ENCODE measurements at places on chromosomes 7 and 10. TPM values are rescaled to one million over a fixed set of nuclear protein-coding genes. Genes with fewer than 3 reads are reported as not detected.

- DNase-seq, result no peak
Measured at GRCh38 chr10:7192831-7193361, 217.9 kb downstream of the SFMBT2 start.

- peak; percentile 35 for DNase-seq
Measured at GRCh38 chr10:85548034-85548433, 818.6 kb downstream of the GRID1 start.

- no peak for DNase-seq
Measured at GRCh38 chr7:132030883-132031282, 474.5 kb upstream of the PODXL start.

DNA sequence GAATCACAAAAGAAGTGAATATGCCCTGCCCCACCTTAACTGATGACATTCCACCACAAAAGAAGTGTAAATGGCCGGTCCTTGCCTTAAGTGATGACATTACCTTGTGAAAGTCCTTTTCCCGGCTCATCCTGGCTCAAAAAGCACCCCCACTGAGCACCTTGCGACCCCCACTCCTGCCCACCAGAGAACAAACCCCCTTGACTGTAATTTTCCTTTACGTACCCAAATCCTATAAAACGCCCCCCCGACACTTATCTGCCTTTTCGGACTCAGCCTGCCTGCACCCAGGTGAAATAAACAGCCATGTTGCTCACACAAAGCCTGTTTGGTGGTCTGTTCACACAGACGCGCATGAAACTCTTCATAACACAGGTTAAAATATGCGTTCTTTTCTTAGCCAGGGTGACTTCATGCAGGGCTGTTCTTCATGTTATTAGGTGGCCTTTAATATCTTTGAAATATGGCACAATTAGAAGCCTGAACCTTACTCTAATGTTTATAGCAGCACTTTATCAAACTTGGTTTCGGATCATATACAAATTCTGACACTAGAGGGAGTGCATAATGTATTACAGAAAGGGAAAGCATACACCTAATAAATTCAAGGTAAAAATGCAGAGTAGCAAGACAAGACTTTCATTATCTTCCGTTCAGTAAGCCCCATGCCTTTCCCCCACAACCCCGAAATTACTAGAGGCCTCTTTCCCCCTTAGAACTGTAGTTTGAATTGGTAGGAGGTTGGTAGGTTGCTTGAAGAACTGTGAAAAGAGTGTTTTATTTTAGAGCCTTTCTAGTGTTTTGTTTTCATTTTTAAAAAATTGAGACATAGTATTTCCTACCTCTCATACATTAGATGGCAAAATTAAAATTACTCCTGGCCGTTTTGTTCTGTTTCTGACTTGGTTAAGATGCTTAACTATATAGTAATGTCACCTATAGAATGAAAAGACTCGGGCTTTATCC is 117.9 kb downstream of the NPY start:
- peak; percentile 14 for DNase-seq

- no peak for DNase-seq
Measured at GRCh38 chr7:155979566-155979965, 167.3 kb upstream of the SHH start.

DNA sequence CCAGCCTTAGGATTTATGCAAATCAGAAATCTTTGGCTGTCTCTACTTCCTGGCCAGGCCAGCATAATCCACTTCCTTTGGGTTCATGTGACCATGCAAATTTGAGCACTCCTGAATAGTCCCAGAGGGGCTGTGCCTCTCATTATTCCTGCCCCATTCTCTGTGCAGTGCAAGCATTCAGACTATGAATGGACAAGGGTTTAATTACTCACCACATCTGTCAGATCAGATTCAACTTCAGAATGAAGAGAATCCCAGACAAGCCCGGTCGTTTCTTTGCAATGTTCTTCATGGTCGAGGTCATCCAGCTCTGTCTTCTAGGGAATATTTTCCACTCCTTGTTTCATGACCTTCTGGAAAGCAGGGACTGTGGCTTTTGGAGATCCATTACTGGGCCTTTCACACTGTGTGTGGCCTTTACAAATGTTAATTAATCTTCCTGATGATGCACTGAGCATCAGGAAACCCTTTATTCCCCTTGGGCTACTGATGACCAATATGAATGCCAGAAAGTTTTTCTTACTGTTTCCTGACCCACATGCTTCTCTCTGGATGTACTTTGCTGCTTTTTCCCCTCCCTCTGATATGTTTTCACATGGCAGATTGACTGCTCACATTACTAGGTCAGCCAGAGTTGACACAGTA is 217.6 kb upstream of the TCF7L2 start:
- peak; percentile 14 for DNase-seq

DNA sequence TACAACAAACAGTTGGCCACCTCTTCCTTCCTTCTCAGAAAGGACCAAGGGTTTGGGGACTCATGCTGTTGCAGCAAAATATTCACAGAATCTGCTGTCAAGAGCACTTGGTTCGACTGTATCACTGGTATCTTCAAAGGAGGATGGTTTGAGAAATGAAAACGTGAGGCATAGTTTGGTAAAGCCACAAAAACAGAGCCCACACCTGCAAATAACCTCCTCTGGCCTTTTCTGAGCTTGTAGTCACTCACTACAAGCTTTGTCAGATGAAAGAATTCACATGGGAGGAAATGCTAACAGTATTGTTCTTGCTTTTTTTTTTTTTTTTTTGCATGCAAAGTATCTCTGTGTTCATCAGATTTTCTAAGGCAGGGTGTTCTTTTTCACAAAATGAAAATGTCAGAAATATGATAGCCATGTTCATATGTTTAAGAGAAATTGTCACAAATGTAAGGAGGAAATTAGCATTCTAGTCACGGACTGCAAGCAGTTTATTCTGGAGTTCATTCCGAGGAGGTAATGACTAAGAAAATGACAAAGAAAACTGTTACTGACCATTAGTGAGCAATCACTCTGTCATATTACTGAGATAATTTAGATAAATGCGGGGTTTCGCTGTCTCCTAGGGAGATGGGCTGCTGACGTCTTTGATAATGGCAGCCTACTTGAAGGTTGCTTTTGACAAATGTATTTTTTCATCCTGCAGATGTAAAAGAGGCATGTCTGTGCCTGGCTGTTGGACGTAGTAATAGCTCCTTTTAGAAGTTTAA is 117.8 kb upstream of the MYO3A start:
- DNase-seq, result no peak

GRCh38 chr7:134502463-134503371 is 24.6 kb upstream of the AKR1B10 start:
- no peak for DNase-seq

GRCh38 chr7:83613232-83613631 is 35.7 kb downstream of the SEMA3E start:
- DNase-seq, result no peak

DNA sequence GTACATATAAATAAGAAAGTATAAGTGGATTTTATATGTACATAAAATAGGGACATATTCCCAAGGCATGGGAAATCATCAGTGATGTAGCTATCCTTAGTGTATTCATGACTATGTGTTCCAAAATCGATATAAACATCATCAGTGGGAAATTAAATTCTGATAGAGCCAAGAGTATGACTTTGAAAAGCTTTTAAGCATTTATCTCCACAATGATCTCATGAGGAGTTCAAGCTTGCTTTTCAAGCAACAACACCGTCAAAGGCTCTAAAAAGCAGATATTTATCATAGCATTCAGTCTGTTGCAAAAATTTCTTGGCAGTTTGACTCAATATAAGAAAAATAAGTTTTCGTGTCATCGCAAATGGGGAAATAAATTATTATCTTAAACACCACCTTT is 14.5 kb upstream of the NEBL start:
- DNase-seq, result no peak

- no peak for DNase-seq
Measured at GRCh38 chr7:136956671-136957070, 88.2 kb downstream of the CHRM2 start.

- no peak for DNase-seq
Measured at GRCh38 chr7:44396496-44396895, 71.1 kb upstream of the CAMK2B start.

DNA sequence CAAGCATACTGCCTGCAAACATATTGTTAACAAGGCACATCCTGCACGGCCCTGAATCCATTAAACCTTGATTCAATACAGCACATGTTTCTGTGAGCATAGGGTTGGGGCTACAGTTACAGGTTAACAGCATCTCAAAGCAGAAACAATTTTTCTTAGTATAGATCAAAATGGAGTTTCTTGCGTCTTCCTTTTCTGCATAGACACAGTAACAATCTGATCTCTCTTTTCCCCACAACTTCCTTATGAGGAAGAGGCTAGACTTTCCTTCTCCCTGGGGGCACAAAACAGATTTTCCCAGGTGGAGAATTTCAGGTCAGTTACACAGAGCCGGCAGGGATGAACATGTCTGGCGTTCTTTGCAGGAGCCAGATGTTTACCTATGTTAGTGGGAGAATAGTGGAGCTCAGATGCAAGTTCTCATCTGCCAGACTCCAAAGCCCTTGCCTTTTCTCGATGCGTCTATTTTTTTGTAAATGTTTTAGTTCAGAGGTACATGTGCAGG is 37.5 kb upstream of the PFKFB3 start:
- no peak for DNase-seq

GRCh38 chr10:103843854-103844570 is 11.4 kb downstream of the SH3PXD2A start:
- DNase-seq, result peak; percentile 80

DNA sequence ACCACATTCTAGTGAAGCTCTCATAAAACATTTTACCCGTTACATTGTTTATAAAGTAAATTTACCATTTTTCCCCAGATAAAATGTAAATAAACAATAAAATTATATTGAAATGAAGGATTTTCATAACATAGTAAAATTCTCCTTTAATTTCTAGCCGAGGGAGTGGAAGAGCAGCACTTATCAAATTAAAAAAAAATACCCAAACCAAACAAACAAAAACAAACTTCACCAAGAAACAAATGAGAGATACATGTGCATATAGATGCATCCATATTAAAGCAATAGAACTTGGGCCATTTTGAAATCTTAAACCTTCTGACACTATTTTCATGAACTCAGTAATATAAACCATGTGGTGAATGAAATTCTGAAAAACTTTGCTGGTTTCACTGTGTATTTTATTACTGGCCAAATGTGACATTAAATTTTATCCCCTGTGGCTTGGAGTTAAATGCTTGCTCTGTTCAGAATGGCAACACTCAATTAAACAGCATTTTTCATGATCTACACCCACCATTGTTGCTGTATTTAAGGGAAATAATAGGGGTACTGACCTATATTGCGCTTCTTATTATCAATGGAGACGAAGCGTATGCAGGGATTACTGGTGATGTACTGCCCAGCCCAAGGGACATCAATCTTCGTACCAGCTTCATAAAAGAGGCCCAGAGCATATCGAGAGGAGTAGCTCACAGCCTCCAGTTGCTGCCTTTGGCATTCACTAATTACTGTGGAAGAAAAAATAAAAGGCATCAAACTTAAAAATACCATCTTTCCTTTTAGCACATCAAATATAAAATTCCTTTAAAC is 220.9 kb downstream of the RNLS start:
- no peak for DNase-seq

DNA sequence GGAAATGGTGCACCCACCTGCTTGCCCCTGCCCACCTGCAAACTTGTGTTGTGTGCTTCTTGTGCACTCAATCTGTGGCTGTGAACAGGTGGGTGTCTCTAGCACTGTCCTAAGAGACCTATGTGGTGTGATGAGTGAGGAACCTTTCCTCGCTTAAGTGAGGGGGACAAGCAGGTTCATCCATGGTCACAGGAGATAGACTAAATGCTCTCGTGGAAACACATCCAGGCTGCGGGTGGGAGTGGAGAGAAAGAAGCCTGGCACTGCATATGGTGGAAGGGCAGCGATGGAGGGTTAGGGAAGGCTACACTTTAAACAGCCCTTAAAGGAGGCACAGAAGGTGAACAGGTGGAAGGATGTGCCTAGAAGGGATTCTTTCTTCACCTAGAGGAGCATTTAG is 330.9 kb downstream of the CXCL12 start:
- DNase-seq, result no peak

DNA sequence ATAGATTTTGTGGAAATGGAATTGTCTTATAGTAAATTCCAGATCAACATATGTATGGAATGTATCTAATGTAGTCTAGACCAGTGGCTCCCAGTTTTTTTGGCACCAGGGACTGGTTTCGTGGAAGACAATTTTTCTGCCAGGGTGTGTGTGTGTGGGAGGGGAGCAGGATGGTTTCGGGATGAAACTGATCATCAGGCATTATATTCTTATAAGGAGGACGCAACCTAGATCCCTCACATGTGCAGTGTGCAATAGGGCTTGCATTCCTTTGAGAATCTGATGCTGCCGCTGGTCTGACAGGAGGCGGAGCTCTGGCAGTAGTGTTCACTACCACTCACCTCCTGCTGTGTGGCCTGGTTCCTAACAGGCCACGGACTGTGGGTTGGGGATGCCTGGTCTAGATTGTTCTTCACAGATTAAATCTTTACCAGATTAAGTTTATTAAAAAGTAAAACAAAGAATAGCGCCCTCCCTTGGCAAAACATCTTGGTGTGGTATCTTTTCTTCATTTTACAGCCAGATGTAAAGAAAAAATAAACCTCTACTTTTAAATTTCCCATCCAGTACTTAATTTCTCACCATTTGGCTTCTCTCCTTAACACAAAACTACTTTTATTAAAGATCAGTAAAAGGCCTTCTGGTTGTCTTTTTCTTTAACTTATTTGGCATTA is 48.4 kb downstream of the SEPTIN7 start:
- DNase-seq, result peak; percentile 40

DNA sequence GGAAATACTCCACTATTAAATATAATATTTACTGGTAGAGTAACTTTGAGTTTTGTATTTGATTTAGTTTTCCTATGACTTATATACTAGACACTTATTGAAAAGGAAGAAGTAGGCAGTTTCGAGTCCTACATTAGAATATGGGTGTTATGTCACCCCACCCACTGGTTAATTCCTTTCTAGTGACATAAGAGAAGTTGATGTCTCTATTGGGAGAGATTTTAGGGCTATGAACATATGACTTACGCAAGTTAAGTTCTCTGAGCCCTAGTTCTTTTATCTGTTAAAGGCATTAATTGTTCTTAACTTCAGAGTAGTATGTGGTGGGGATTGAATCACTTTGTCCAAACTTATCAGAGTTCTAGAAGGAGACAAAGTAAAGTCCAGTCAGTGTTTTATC is 30.5 kb downstream of the CPED1 start:
- no peak for DNase-seq

RBP3 gene
- total RNA-seq, result not detected

CYP3A5 gene
- total RNA-seq, result not detected

PNLIP gene
- not detected for total RNA-seq

PHYHIPL gene
- not detected for total RNA-seq

UCN3 gene
- not detected for total RNA-seq

ENTPD1 gene
- total RNA-seq, result not detected

RNF148 gene
- not detected for total RNA-seq

OR13A1 gene
- not detected for total RNA-seq
